ENCODE measurements at places on chromosomes 3 and 15. TPM values are rescaled to one million over a fixed set of nuclear protein-coding genes. Genes with fewer than 3 reads are reported as not detected.

Gene NSUN3
- 61.0 TPM for total RNA-seq

Gene DZIP1L
- 27.6 TPM for total RNA-seq

Gene MCF2L2
- total RNA-seq, result 1.7 TPM

Gene PRRT3
- total RNA-seq, result 5.2 TPM
